EH (cell line): ENCODE measurements at places on chromosomes 3 and 15.
A peak's percentile ranks its signal among the peaks of the same experiment; 100 is the strongest.

- peak; percentile 64 for DNase-seq
Observed at GRCh38 chr15:89898614-89899294, 5.0 kb upstream of the AP3S2 start.

DNA sequence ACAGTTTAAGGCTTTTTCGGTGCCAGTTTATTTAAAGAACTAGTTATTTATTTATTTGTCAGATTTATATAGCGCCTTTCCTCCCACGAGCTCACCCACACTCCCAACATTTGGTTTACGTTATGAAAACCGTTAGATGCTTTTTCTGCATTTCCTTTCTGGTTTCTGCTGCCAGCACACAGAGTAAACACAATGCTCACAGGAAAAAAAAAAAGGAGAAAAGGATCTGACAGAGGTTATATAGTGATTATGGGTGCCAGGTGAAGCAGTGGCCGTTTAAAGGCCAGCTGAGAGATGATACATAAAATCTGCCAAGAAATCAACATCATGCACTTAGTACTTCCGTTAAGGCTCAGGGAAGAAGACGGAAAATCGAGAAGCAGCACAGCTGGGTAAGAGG, 37.9 kb downstream of the ETV5 start:
- DNase-seq, result peak; percentile 27

DNA sequence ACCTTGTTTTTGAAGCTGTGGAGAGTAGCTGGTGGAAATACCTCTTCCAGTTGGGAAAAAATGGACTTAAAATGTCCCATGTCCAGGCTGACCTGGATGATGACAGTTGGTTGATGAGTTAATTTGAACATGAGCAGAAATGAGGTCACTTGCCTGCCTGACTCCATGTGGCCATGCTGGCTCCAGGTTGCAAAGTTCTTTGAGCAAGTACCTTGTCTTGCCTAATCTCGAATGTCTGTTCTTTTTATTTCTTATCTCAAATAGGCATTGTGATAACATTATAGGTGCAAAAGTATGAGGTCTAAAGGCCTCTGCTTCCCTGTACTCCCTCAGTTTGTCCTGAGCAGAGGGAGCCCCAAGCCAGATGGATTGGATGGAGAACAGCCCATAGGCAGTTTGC, 9.0 kb downstream of the MAPKBP1 start:
- no peak for DNase-seq

DNA sequence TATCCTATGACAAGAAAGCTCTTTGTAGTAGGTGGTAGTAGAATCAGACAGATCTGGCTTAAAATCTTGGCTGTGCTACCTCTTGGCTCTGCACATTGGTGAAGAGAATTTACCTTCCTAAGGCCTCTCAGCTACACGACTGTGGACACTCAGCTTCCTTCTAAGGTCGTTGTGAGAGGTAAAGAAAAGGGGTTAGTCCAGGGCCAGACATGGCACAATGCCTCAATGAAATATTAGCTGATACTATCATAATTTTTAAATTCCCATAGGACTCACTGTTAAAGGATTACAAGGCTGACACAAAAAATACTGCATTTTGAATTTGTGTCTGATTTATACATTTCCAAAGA, 80.4 kb downstream of the IGF1R start:
- DNase-seq, result no peak

GRCh38 chr3:64046996-64047594, 23.8 kb upstream of the PSMD6 start:
- no peak for DNase-seq

DNA sequence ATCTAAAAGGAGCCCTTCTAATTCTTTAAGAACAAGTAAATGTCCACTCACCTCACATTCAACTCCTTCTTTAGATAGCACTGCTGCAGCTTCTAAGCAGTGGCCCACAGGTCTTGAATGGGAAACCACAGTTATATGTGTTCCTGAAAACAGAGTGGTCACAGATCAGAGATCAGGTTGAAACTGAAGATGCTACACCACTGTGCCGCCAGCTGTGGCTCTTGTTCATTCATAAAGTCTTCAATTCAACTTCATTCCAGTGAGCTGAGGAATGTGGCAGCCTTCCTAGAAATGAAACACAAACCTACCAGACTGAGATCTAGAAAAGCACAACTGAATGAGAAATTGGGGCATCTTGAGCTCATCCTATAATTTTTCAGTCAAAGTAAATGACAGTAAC, 4.0 kb downstream of the PDHB start:
- DNase-seq, result peak; percentile 31

- DNase-seq, result no peak
Observed at GRCh38 chr3:175297216-175297615, 438.1 kb downstream of the NAALADL2 start.

DNA sequence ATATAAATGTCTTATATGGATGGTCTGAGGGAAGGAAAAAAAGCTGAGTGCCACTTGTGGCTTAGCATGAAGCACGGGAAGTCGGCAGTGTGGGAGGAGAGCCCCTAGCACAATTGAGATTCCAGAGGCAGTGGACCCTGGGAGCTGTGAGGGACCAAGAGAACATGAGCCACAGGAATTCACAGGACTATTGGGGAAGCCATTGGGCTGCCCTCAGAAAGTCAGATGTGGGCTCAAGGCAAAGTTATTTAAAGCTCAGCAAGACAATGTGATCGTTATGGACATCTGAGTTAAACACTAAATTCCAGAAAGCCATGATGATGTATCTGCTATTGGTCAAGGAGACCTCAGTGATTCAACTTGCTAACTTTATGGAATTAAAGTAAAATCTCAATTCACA, 380.8 kb upstream of the IL12A start:
- DNase-seq, result peak; percentile 29

DNA sequence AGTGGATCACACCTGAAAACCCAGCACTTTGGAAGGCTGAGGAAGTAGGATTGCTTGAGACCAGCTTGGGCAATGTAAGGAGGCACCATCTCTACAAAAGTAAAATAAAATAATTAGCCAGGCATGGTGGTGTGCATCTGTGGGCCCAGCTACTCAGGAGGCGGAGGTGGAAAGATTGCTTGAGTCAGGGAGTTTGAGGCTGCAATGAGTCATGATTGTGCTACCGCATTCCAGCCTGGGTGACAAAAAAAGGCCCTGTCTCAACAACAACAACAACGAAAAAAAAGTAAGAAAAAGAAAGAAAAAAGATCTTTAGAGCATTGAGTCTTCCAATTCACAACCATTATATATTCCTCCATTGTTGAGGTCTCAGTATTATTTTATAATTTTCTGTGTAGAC, 192.4 kb upstream of the DPH6 start:
- peak; percentile 49 for DNase-seq

DNA sequence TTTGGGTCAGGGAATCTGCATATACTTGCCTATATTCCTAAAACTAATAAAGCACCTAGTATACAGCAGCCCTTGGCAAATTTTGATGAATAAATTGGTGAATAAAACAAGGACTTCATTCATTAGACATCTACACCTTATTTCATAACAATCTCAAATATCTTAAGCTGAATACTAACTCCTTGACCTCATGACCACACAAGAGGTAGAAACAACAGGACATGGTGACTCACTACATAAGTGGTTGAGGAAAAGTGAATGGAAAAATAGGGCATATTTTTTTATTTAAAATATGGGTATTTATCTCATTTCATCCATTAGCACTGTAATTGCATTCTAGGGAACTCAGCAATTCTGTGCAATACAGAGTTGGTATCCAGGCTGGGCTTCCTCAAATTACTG, 7.8 kb upstream of the STAC start:
- DNase-seq, result peak; percentile 45

DNA sequence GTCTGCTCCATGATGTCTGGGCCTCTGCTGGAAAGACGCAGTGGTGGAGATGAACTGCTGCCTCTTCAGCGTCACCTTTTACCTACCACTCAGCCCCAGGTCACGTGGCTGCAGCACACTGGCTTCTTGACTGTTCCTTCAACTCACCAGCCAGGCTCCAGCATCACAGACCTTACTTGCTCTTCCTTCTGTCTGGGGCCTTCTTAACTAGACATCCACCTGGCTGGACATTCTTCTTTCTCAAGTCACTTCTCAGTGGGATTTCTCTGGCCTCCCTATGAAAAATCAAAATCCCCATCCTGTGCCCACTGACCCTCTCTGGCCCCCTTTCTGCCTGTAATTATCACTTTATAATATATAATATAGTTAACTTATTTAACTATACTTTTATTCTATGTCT, 29.7 kb upstream of the NSMCE3 start:
- DNase-seq, result no peak

- DNase-seq, result no peak
Observed at GRCh38 chr15:81908111-81908510, 137.7 kb downstream of the MEX3B start.
